ENCODE measurements at places on chromosomes 16 and 17. TPM values are rescaled to one million over a fixed set of nuclear protein-coding genes. Genes with fewer than 3 reads are reported as not detected.

The CLDN7 gene
- total RNA-seq, result 80.0 TPM

The MRPS23 gene
- 6.0 TPM for total RNA-seq

The MSRB1 gene
- 38.0 TPM for total RNA-seq

The SULT1A2 gene
- 241 TPM for total RNA-seq

- no peaks in the 10 kb centered on the region for H3K27me3 ChIP-seq
- DNase-seq, result no peak
- no peak overlapping the region for H3K27ac ChIP-seq
Observed at GRCh38 chr16:73915140-73915539, 381.5 kb upstream of the PSMD7 start.
